ENCODE measurements at places on chromosomes 6 and 20. TPM values are rescaled to one million over a fixed set of nuclear protein-coding genes. Genes with fewer than 3 reads are reported as not detected.
A peak's percentile ranks its signal among the peaks of the same experiment; 100 is the strongest.

DNA sequence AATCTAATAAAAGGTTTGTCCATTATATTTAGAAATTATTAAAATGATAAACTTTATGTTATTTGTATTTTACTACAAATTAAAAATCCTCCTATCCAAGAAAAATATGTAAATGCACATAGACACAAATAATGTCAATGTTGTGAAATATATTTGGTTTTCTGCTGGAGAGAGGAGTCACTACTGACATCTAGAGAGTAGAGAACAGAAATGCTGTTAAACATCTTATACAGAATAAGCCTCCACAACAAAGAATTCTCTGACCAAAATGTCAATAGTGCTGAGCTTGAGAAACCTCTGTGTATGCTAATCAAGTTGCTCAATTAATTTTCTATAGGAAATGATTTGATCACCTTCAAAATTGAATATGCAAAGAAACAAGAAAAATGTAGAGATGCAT, 12.4 kb downstream of the HTR1B start:
- peak; percentile 59 for DNase-seq

OR5V1 gene
- total RNA-seq, result not detected

ARMH2 gene
- not detected for total RNA-seq

DNA sequence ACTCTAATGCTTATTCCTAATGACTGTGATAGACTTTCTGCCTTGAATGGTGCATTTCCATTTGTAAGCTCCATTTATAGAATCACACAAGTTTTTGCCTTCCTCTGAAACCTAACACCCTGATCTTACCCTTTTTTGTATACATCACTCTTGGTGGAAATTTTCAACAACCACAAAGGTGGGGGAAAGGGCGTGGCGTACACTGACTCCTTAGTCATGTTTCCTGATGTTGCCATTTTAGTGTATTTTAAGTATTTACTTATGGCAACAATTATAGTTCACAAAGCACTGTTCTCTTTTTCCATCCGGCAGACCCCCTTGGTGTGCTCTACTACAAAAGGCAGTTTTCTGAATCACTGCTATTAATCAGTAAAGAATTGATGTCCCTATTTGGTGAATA, 92.0 kb downstream of the ATXN1 start:
- peak; percentile 65 for DNase-seq

SCRT2 gene
- total RNA-seq, result not detected

DNA sequence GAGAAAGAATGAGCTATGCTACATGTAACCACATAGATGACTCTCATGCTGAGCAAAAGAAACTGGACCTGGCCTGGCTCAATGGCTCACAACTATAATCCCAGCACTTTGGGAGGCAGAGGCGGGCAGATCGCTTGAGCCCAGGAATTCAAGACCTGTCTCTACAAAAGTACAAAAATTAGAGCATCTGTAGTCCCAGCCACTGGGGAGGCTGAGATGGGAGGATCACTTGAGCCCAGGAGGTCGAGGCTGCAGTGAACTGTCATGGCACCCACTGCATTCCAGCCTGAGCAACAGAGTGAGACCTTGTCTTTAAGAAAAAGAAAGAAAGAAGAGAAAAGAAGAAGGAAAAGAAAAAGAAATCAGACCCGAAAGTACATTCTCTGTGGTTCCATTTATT, 41.7 kb downstream of the NCR2 start:
- no peak for DNase-seq

DNA sequence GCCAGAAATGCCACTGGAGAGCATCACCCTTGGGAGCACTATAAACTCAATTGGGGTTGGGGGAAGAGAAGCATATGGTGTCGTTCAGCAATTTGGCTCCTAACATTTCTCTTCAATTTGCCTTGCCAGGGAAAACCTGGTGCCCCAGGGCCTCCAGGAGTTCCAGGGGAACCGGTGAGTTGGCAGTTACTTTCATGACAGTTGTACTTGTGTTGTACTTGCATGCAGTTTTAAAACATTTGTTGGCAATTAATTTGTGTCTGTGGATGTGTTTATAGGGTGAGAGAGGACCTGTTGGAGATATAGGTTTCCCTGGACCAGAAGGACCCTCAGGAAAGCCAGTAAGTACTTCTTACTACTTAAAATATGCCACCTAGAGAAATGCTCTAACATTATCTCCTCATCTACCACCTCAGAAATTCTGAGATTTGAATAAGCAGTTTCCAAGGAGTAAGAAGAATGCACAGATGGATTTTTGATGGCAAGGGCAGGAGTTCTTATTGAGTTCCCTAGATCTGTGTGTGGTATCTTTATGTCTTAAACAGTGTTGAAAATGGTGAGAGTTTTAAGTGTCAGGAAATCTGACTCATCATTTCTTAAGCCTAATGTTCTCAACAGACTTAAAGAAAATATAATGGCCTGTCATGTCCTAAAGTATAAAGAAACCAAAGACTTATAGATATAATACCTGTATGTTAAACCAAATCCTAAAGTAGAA, 122.5 kb downstream of the COL9A1 start:
- no peak for DNase-seq

GRCh38 chr6:37809197-37809543, 10.4 kb upstream of the ZFAND3 start:
- peak; percentile 44 for DNase-seq

GRCh38 chr6:130696806-130697205, 130.4 kb upstream of the SMLR1 start:
- DNase-seq, result peak; percentile 22

DNA sequence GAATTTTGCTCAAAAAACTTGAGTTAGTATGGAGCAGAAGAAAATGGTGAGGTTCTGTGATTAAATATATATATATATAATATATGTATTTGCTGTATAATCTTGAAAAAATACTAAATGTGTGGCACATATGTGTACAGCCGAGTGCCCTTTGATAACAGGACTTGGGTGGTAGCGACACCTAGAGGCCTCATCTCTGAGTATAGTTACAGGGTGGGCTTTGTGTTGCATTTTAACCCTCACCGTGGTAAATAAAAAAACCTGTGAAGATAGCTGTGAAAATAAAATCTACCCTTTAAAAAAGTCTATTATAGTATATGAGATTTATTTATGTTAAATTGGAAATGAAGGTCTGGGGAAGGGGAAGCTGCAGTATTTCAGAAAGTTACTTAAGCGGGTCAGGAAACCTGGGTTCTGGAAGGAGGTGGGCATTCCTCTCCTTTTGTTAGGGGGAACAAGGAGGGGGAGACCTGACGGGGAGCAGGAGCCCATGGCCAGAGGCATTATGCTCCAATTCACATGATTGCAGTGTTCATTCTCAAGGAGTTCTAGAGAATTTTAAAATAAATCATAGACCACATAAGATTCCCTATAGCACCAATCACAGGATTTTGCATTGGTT, 82.7 kb downstream of the SH3BGRL2 start:
- peak; percentile 50 for DNase-seq

- no peak for DNase-seq
These were observed 28.0 kb upstream of the SLCO4A1 start for GRCh38 chr20:62614085-62614960.

DNA sequence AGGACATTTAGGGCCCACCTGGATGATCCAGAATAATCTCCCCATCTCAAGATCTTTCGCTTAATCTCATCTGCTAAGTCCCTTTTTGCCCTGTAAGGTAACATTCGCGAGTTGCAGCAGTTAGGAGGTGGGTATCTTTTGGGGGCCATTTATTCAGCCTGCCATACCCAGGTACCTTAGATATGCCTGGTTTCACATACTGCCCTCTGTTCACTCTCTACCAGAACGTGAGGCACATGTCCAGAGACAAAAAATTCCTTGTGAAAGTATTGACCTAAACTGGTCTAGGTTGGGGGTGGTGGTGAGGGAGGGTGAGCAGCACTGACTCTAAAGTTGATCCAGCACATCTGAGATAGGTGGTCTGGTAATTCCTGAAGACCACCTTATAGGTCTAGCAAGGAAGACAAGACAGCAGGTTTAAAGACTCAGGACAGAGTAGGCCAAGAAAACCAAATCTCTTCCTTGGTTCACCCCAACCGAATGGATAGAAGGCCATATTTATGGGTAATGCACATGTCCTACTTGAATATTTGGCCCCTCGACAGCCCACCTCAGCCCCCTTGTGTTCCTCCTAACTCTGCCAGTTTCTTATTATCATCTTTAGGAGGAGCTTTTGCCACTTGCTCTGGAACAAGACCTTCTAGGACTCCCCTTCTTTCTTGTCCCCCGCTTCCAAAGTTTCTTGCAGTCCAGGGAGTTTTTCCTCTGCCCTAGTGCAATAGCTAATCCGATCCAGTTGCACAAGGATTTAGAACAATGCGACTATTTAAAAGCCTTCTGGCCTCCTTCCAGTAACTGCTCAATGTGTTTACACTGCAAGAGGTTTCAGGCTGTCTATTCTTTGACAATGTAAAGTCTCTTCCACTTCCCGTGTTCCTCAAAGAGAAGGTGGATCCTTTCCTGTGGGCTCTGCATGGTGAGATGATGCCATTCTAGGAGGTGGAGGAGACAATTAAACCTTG, 213.0 kb upstream of the LAMP5 start:
- DNase-seq, result peak; percentile 89

TBCC gene
- total RNA-seq, result 33.9 TPM

GRCh38 chr6:13012977-13013680, 296.6 kb downstream of the PHACTR1 start:
- no peak for DNase-seq

DNA sequence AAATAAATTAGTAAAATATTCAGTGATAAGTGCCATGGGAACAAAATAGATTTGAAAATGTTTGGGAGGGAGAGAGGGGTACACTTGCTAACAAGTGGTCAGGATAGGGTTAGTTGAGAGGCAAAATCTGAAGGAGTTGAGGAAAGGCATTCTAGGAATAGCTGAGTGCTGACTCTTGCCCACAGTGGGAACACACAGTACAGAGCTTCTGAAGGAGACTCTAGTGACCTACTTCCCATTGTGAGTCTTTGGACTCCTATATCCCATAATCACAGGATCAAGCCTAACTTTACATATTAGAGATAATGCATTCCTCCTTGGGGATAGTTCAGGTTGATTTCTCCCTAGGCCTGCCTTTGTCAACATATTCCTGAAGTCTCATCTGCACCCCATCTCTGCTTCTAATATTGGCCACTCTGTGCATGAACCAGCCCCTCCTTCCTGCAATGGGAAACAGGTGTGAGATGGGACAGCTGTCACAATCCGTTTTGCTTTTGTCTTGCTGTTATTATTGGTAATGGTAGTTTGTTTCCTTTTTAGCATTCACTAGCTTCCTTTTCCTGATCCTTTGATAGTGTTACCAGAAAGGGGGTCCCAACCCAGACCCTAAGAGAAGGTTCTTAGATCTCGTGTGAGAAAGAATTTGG, 2.6 kb upstream of the TRIM38 start:
- peak; percentile 35 for DNase-seq

CD109 gene
- 5.0 TPM for total RNA-seq

BTBD3 gene
- total RNA-seq, result 44.7 TPM

PAK1IP1 gene
- 22.9 TPM for total RNA-seq

- DNase-seq, result peak; percentile 42
These were observed 796 bp downstream of the SENP6 start for GRCh38 chr6:75602246-75603105.
